Hematopoietic multipotent progenitor cell treated with erythropoietin and hydrocortisone succinate and interleukin-3 and kit ligand, for 6 days (in vitro differentiated cells): ENCODE measurements at places on chromosomes 2 and 18.

- DNase-seq: no peak
Measured at GRCh38 chr2:70873541-70873940, 37.9 kb upstream of the CD207 start.

- DNase-seq: no peak
Measured at GRCh38 chr2:33247365-33247764, 229.1 kb upstream of the RASGRP3 start.

GRCh38 chr2:38462121-38462661, 85.1 kb upstream of the ATL2 start:
- DNase-seq: peak; percentile 32

DNA sequence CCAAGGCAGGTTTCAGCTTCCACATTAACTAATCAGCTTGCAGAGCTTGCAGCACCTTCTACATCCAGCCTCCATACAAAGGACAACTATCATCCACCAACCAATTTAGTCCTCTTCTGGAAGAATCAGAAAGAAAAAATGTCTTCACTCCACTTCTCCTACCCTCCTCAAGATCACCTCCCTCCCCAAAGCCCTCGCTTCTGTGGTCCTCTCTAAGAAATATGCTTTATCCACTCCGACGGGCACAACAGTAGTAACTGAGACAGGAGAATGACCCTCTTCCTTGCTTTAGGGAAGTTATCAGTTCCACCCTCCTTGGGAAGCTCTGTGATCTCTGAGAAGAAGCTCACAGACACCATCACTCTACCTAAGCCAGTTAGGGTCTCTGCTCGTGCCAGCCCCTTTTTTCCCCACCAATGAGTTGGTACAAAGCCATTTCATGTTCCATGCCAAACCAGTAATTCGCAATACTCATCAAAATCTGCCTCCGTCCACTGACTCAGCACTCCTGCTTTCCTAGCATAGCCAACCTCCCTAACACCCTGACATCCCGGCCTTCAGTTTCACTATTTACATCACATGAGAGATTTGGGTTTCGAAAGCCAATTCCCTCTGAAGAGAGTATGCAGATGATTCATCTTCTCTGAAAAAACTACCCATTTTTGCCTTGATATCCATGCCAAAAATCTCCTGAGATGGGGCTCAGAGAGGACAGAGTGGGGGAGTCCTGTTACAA, 114.1 kb upstream of the PKDCC start:
- DNase-seq: no peak

DNA sequence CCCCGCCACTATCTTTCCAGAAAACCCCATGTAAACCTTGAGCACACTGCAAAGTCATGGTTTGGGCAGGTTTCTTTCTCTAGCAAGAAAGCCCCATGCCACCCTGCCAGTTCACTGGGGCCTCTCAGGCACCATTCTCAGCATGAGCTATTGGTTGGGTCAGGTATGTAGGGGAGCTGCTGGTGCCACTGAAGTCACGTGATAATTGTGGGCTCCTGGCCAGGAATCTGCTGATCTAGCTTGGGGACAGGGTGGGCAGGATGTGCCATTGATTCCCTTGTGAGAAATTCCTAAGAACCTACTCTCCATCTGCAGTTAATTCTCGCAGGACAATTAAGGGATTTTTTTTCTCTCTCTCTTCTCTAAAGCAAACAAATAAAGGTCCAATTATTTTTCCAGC, 26.5 kb upstream of the HNMT start:
- DNase-seq: no peak
